ENCODE measurements at places on chromosomes 4 and X. TPM values are rescaled to one million over a fixed set of nuclear protein-coding genes. Genes with fewer than 3 reads are reported as not detected.

Gene MAGEA2
- 28.7 TPM for total RNA-seq

Gene POU4F2
- total RNA-seq = not detected

Gene NDST3
- total RNA-seq = not detected

Gene RNF212
- total RNA-seq = not detected

Gene PRDM8
- 11.7 TPM for total RNA-seq

Gene PPP2R2C
- total RNA-seq = 0.10 TPM

Gene REPS2
- 1.1 TPM for total RNA-seq

Gene GPM6B
- total RNA-seq = 1.8 TPM

Gene SULT1B1
- total RNA-seq = not detected

Gene MUC7
- total RNA-seq = not detected

Gene ARMCX4
- total RNA-seq = 1.5 TPM

Gene GYG2
- 1.2 TPM for total RNA-seq

Gene UBL4A
- total RNA-seq = 46.0 TPM

Gene SPRY1
- 14.6 TPM for total RNA-seq

Gene ERVMER34-1
- 0.39 TPM for total RNA-seq

Gene ATOH1
- not detected for total RNA-seq

Gene PRKG2
- total RNA-seq = not detected

Gene TMPRSS11B
- not detected for total RNA-seq

Gene MOSPD2
- total RNA-seq = 25.1 TPM

Gene CISD2
- 56.1 TPM for total RNA-seq

Gene TCEANC
- total RNA-seq = 0.88 TPM

Gene LONRF3
- 1.4 TPM for total RNA-seq

Gene SLITRK4
- not detected for total RNA-seq

Gene SRPX
- total RNA-seq = 381 TPM

Gene CT47B1
- not detected for total RNA-seq

Gene SCFD2
- 27.6 TPM for total RNA-seq

Gene SSX3
- total RNA-seq = not detected

Gene RAB39B
- 0.48 TPM for total RNA-seq

Gene BLOC1S4
- 21.2 TPM for total RNA-seq

Gene GAGE2A
- not detected for total RNA-seq

Gene PASD1
- not detected for total RNA-seq

Gene FMR1NB
- total RNA-seq = not detected

Gene ANOS1
- total RNA-seq = not detected

Gene CORIN
- not detected for total RNA-seq

Gene CCSER1
- not detected for total RNA-seq

Gene EDA2R
- 0.72 TPM for total RNA-seq

Gene TMEM144
- 2.5 TPM for total RNA-seq

Gene VCX
- not detected for total RNA-seq

Gene MSL3
- 31.3 TPM for total RNA-seq

Gene KLF8
- 3.4 TPM for total RNA-seq

Gene SLC10A6
- not detected for total RNA-seq

Gene ADH1B
- total RNA-seq = not detected

Gene POU3F4
- not detected for total RNA-seq

Gene SPANXA1
- total RNA-seq = 69.2 TPM

Gene ALPK1
- total RNA-seq = 6.9 TPM

Gene PNCK
- not detected for total RNA-seq

Gene CXCL11
- 0.10 TPM for total RNA-seq

Gene SPATA18
- total RNA-seq = 1.4 TPM

Gene SLC2A9
- total RNA-seq = not detected

Gene CNGA1
- not detected for total RNA-seq

Gene ZNF81
- total RNA-seq = 4.7 TPM

Gene ANXA3
- total RNA-seq = 7.0 TPM

Gene TEX11
- total RNA-seq = 0.88 TPM

Gene CSAG1
- 33.2 TPM for total RNA-seq

Gene DMP1
- total RNA-seq = not detected

Gene ANAPC10
- 36.5 TPM for total RNA-seq

Gene SMR3B
- not detected for total RNA-seq

Gene ASB5
- not detected for total RNA-seq

Measured in RPMI7951 (cell line).